ENCODE measurements at places on chromosomes 6 and 20.

DNA sequence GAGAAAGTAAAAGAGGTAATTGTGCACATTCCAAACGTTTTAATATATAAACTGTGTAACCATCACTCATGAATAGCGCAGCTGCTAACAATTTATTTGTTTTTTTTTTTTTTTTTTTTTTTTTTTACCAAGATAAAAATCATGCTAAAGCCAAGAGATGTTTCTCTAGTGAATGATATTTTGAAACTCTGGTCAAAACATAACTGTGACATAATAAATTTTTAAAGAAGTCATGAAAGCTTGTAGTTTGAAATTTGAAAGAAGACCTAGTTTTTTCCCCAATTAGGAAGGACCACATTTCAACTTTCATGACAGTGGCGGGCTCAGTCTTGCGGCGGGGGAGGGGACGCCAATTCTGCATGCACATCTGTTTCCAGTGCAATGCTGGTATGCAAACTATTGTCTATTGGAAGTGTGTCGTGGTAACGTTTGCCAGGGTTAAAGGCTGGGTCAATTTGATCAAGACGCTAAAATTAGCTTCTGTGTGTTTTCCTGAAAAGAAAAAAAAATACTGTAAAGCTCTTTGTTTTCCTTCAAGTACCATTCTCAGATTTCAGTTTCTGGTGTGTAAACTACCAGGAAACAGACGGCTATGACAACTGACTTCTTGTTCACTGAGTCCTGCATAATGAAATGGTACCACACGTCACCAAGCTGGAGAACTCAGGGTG, 211.9 kb downstream of the FOXC1 start:
- DNase-seq = no peak

- DNase-seq = no peak
These were observed 61.5 kb upstream of the HDDC2 start for GRCh38 chr6:125363039-125363823.

DNA sequence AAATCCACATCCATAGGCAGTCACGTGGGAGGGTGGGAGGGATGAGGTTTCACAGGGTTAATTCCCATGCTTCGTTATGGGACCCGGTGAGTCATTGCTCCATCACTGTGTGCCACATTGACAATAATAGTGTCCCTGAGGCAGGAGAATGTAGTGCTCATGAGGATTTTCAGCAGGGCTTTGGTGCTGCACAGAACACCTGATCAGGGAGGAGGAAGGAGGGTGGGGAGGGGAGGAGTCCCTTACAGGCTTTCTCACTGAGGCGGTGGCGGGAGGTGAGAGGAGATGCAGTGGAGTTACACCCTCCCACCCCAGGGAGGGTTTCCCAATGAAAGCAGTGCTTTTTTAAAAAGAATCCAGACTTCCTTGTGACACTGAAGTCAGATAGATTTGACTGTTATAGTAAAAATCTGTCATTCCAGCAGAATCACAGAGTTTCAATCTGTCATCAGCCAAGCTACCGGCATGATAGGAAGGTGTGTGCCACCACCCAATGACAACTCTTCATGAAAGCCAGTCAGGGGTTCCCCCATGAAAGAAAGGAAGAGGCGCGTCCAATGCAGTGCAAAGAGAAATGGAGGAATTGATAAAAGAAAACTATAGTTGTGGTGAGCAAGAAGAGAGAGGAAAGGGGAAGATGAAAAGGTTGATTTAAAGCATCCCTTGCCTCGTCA, 144.8 kb downstream of the TBC1D7 start:
- DNase-seq = no peak

DNA sequence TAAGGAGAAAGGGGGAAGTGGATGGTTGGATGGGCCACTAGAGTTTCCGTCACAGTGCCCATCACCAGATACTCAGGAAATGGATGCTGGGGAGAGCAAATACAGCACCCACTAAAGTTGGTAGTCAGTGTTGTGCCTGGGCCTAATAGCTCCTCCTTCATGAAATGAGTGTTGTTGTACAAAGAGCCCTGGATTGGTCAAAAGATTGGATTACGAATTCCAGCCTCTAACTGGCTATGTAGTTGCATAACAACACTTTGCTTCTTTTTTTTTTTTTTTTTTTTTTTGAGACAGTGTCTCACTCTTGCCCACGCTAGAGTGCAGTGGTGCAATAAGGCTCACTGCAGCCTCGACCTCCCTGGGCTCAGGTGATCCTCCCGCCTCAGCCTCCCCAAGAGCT, 27.4 kb downstream of the KCNG1 start:
- no peak for DNase-seq

DNA sequence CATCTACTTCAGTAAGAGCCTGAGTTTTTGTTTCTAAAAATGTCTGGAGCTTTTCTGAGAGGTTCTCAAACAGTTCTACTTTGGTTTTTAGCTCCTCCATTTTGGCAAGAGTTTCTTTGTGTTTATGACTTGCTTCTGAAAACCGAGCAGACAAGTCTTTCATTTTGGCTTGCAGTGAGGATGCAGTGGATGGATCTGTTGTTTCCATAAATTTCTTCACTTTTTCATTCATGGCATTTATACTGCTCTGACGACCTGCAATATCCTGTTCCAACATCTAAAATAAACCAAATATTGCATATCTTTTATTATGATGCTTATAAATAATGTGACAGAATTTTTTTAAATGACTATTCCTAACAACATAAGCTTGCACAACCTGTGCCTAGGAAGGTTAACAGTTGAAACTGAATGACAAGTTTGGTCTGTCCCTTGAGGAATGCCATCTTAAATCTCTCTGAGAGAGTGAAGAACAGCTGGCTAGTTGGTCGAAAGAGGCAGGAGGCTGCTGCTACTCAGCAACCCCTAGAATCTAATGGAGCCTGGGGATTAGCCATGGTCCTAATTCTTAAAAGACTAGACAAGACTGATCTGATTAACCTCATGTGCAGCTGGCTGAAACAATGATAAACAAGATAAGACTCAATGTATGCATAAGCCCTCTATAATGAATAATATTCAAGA, 69.8 kb downstream of the DST start:
- DNase-seq = no peak

- DNase-seq = no peak
These were observed 125.0 kb downstream of the ZDHHC14 start for GRCh38 chr6:157505912-157506491.

DNA sequence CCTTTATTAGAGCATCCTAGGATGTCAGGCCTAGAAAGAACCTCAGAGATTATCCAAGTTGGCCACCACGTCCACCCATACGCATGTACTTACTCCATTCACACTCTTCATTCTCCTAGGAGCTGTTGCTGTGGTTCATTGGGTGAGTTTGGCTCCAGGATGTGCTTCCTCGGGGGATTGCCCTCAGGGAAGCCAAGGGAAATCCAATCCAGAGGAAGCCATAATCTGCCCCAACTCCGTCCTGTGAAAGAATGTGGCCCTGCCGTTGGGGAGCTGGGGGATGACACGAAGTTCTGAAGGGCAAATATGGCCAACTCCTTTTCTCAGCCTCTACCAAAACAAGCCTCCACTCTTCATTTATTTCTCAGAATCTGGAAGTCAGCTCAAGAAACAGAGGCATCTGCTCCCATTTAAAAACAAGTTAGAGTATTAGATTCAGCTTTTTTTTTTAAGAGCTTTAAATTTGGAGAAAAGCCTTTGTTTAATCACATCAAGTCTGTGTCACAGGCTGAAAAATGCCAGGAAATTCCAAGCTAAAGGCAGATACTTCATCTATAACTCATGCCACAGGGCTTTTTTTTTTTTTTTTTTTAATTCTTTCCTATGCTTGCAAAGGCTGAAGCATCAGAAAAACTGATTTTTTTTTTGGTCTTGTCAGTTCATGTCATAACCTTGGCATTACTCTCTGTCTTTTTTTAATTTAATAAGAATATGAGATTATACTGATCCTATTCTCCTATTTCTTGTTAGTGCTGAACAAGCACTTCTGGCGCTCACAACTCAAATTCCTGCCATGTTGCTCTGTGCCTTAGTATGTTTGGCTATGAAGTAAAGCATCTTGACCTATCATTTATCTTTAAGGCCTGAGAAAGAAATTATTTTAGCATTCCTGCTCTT, 480.9 kb upstream of the MARCKS start:
- DNase-seq = no peak

DNA sequence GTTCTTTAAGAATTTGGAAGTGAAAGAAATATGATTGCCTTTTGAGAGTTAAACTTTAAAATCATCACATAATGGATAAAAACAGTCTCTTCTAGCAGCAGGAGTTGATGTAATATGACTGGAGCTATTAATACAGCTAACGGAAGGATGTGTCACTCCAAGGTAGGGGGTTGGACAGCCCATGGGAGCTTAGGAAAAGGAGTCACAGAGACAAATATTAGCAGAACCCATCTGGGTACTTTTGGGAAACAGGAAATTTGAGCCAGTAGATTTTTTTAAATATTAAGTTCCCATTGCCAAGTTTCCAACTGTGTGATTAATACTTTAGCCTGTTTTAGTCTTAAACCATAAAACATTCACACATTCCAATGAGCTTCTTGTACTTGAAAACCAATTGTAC, 164.7 kb upstream of the RIMS1 start:
- DNase-seq = peak; percentile 35

- no peak for DNase-seq
These were observed 77.1 kb downstream of the LMBRD1 start for GRCh38 chr6:69719602-69720193.

- DNase-seq = no peak
These were observed 88.2 kb downstream of the PREX1 start for GRCh38 chr20:48739395-48740291.

DNA sequence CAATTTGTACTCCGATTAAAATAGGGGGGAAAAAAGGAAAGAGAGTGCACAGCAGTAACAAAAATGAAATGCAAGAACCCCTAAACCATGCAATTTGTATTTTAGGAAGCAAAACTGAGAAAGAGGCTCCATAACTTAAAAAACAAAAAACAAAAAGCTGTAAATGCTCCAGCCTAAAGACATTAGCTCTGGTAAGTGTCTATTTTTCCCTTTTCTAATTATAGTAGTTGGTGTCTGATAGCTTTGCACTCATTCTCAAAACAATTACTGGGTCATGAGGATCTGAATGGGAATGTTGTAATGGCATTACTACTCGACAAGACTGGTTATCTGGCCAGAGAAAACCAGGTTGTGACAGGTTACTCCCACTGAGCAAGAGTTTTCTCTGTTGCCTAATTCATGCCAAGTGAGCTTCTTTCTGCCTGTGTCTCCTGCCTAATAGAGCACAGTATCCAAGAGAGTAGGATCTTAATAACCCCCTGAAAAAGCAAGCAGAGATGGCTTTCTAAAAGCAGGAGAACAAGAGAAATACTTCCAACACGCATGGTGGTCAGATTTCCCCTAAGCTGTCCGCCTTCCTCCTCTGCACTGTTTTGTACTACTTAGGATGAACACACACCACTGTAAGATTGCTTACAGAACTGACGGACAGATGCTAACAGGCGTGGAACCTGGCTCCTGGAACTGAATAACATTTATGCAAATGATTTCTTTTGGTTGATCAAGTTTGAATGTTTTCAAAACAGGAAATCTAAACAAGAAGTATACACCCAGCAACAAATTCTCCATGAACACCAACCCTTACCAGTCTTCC, 86.4 kb downstream of the FKBP5 start:
- DNase-seq = no peak

DNA sequence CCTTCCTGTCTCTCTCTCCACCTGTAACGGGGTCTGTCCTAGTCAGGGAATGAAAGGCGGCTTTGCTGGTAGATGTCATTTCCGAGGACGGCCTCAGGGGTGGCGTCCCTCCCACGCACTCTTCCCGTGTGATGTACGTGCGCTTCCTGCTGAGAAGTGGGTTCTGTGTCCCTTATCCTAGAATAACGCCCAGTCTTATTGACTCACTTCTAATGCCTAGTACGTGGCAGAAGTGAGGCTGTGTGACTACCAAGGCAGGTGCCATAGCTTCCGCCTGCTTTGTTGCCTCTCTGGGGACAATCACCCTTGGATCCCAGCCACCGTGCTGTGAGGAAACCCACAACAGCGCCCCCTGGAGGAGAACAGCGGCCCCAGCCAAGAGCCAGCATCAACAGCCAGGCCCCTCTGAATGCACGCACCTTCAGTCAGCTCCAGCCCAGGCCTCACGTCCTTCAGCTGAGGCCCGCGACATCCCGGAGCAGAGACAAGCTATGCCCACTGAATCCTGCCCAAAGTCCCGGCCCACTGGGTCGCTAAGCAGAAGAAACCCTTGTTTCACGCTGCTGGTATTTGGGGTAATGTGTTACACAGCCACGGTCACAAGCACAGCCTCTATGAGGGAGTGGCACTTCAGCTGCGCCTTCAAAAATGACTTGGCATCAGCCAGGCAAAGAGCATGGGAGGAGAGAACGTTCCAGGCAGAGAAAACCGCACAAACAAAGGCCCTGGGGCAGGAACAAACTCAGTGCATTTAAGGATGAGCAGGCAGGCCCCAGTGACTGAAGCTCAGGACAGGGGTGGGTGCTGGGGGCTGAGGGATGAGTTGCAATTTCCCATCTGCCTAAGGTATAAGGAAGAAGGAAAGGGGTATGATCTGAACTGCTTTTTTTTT, 224.2 kb downstream of the NFATC2 start:
- no peak for DNase-seq

GRCh38 chr20:11080781-11081377, 407.1 kb upstream of the JAG1 start:
- DNase-seq = no peak

DNA sequence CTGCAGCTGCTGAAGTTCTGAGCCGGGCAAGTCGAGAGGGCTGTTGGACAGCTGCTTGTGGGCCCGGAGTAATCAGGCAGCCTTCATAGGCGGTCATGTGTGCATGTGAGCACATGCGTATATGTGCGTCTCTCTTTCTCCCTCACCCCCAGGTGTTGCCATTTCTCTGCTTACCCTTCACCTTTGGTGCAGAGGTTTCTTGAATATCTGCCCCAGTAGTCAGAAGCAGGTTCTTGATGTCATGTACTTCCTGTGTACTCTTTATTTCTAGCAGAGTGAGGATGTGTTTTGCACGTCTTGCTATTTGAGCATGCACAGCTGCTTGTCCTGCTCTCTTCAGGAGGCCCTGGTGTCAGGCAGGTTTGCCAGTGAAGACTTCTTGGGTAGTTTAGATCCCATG, 21.2 kb upstream of the MAPK13 start:
- no peak for DNase-seq

DNA sequence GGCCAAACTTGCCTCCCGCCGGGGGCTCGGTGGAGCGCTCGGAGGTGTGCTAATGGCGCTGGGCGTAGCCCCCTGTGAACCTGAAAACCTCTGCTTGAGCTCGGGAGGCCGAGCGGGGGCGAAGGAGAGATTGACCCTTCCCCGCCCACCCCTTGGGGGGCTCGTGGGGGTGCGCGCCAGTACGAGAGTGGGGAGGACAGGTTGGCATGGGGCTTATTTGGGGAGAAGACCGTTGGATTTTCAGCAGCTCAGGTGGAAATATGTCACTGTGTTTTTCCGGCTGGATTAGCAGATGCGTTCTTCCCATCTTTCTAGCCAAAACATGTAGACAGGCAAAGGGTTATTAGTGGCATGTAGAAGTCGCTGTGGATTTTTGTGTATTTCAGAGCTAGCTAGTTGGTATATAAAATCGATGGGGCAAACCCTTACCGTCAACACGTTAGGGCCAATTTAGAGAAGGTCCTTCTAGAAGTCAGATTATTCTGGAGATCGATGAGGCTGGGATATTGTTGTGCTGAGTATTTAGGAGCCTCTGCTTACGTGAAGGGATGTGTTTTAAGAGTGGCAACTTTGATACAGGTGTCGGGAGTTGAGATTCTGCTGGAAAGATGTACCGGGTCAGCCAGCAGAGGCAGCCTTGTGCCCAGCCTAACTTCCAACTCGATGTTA, 525 bp downstream of the NCOA7 start:
- peak; percentile 60 for DNase-seq

Data from cerebellum (tissue), 4 donors.